Right cardiac atrium (tissue), 5 donors: ENCODE measurements at places on chromosomes 7 and 10. TPM values are rescaled to one million over a fixed set of nuclear protein-coding genes. Genes with fewer than 3 reads are reported as not detected.

The NOM1 gene
- total RNA-seq = 6.5 TPM

The HABP2 gene
- total RNA-seq = not detected

The SLC16A12 gene
- 7.2 TPM for total RNA-seq

The ETV1 gene
- 36.3 TPM for total RNA-seq

The IGFBP1 gene
- total RNA-seq = 0.25 TPM

The RASA4B gene
- total RNA-seq = 10.3 TPM

The CRHR2 gene
- total RNA-seq = not detected

The HTR7 gene
- total RNA-seq = 0.14 TPM

The COBL gene
- total RNA-seq = 45.9 TPM

The CDK14 gene
- 59.6 TPM for total RNA-seq

The SLC13A1 gene
- not detected for total RNA-seq

The PRTFDC1 gene
- total RNA-seq = 10.8 TPM

The TMEM106B gene
- 64.4 TPM for total RNA-seq

The CYP3A4 gene
- not detected for total RNA-seq

The RPEL1 gene
- not detected for total RNA-seq
